Hypothalamus (tissue), 51 donors: ENCODE measurements at places on chromosomes 12 and 14.

GRCh38 chr14:70576891-70577290 is 23.6 kb downstream of the MED6 start:
- DNase-seq, result no peak

- DNase-seq, result no peak
These were observed 55.9 kb downstream of the DYNC1H1 start for GRCh38 chr14:102020058-102020971.

GRCh38 chr12:65465766-65466547 is 187.5 kb downstream of the MSRB3 start:
- no peak for DNase-seq

GRCh38 chr12:121874071-121874470 is 14.5 kb upstream of the PSMD9 start:
- no peak for DNase-seq

- DNase-seq, result no peak
These were observed 21.5 kb downstream of the RFLNA start for GRCh38 chr12:124316257-124316900.
